ENCODE measurements at places on chromosomes 1 and 21.

GRCh38 chr1:220271706-220272046 is 577 bp downstream of the RAB3GAP2 start:
- DNase-seq = no peak

GRCh38 chr1:229027622-229028182 is 243.2 kb upstream of the RAB4A start:
- DNase-seq = no peak

GRCh38 chr1:210250665-210250997 is 18.0 kb downstream of the SERTAD4 start:
- DNase-seq = no peak

DNA sequence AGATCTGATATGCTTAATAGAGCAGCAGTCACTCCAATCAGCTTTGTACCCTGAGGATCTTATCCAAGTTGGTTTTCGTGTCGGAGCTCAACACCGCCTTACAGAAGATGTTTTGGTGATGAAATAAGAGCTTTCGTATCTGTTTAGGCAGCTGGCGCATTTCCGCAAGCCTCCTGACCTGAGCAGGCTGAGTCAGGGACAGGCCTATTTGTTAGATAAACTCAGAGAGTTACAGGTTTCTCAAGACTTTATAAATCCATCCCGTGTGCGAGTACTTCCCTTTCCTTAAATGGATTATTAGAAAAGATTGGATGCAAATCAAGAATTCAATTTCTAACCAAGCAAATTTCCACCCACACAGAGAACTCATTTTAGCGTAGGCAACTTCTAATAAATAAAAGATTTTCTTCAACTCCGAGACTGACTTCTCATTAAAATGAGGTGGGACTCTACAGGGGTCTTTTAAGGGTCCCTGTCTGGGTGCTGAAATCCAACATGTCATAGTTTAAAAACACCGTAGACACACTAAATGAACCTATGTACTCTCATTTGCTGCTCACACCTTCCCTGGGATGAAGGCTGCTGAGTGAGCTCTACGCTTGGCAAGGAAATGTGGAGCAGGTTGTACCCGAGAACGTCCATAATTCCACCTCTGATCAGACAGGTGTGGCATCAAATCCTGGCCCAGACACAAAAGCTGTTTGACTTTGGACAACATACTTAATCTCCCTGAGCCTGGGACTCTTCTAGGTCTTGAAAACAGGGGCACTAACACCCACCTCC is 106.9 kb upstream of the F3 start:
- DNase-seq = no peak

DNA sequence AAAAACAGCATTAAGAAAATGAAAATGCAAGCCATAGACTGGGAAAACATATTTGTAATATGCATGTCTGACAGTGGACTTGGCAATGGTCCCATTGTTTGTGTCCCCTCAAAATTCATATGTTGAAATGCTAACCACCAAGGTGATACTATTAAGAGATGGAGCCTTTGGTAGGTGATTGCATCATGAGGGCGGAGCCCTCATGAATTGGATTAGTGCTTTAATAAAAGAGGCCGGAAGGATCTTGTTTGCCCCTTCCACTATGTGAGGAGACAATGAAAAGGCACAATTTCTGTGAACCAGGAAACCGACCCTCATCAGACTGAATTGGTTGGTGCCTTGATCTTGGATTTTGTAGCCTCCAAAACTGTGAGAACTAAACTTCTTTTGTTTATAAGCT is 232.3 kb downstream of the GPR52 start:
- DNase-seq = no peak

GRCh38 chr1:30903343-30904034 is 5.1 kb downstream of the SDC3 start:
- DNase-seq = no peak

DNA sequence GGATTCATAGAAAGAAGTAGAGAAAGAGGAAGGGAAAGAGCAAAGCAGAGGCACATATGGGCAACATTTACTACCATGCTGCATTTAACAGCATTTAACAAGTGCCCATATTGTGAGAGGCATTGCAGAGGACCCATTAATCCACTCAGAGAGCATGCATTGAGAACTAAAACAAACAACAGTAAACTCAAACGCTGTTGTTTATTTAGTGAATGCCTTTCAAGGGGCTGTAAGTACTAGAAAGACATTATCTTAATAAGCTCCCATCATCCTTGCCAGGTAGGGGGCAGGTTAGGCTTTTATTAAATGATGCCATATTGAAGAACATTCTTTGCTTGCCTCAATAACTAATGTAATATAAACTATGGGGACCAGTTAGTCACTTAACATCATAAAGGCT is 254.3 kb upstream of the DAB1 start:
- DNase-seq = no peak

- no peak for DNase-seq
Measured at GRCh38 chr1:165565751-165566490, 22.1 kb downstream of the LRRC52 start.

GRCh38 chr1:157147906-157148700 is 9.9 kb upstream of the ETV3 start:
- DNase-seq = no peak

All from stimulated activated CD8-positive, alpha-beta memory T cell treated with anti-CD3 and anti-CD28 coated beads, Interleukin-4, amount 100 ng/mL, for 4 hours (primary cell).